ENCODE measurements at places on chromosomes 4 and X.

DNA sequence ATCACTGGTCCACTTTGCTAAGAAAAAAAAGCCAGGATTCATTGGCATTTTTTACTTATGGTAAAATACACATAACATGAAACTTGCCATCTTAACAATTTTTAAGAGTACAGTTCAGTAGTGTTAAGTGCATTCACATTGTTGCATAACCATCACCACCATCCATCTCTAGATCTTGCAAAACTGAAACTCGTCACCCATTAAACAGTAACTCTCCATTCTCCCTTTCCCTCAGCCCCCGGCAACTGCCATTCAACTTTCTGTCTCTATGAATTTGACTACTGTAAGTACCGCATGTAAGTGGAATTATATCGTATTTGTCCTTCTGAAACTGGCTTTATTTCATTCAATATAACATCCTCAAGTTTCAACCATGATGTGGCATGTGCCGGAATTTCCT lies 56.3 kb upstream of the LNX1 start:
- DNase-seq = no peak

DNA sequence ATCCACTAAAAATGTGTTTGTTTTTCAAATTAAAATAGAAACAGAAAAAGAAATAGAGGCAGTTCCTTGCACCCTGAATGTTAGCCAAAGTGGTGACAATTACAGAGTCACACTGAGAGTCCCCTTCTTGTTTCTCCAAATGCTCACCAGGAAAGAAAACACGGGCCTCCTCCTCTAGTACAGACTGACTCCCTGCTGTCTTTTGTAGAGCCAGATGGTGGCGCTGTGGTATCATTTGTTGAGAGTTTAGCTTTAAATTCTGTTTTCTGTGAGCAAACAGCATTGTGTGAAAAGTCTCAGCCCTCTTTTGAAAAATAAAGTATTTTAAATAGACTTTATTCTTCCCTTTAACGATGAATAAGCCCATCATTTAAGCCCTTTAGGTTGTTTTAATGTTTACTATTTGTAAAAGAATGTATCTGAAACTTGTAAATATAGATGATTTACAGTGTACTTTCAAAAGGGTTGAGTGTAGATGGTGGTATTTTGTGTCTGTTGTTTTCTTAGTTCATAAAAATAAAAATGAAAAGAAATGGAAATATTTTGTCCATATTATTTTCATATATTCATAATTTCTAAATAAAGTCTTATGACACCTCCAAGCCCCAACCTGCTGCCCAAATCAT lies 36.9 kb upstream of the ATOH1 start:
- DNase-seq = peak; percentile 73

- DNase-seq = no peak
These were observed 140.6 kb upstream of the GPC4 start for GRCh38 chrX:133555782-133556458.

DNA sequence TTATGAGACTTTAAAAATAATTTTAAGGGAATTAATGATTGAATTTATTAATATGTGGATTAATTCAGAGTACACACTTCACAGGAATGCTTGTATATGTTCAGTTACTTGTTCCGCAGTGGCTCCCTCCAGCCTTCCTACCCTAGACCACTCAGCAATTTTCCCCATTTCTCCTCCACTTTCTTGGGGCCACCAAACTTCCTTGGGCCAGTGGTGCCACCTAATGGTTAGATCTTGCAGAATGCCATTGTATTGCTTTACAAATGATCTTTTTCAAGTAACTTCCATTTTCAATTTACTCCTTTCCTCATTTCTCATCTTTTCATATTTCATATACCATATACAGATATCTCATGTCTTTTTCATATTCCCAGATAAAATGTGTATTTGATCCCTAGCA lies 3.6 kb upstream of the RNF175 start:
- no peak for DNase-seq

GRCh38 chr4:16597845-16598596 lies 300.4 kb downstream of the LDB2 start:
- DNase-seq = no peak

DNA sequence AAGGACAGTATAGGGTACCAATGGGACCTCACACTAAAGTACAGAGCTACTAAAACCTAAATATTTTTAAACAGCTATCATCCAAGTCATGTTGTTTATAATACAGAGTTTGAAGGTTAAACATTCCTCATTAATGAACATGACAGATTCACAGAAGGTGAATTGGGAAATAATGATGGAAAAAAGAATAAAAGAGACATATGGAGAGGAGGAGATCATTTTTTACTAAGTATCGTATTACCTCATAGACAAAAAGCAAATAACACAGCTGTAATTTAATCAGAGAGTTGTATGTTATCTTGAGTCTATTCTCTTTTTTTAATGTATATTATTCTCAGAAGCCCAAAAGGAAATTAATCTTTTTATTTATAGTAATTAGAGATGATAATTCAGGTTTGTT lies 7.9 kb downstream of the PLK4 start:
- DNase-seq = no peak

DNA sequence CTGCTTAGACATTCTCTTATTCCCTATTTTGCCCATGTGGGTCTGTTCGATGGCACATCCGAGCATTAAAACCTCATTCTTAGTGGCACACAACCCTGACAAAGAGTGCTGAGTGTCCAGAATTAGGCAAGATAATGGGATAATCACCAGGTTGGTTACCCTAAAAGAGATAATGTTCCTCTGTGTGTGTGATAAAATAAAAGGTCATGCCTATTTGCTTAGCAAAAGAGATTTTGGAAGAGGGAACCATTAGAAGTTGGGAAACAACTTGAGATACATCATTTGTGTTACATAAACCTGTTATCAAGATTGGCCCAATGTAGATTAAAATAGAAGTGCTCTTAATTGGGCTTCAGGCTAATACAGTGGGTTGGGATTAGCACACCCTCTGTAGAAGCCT lies 182.7 kb downstream of the NWD2 start:
- no peak for DNase-seq

DNA sequence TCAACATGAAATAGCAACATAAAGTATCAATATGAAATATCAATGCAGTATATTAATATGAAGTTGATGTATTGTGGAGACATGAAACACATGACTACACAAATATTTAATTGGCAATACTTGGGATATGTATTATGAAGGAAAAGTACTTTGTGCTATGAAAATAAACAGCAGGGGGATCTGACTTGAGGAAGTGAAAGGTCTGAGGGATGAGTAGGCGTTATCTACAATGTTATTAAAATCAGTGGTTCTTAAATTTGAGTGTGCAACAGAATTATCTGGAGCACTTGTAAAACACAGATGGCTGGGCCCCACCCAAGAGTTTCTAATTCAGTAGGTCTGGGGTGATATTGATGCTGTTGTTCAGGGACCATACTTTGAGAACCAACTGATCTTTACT lies 27.4 kb upstream of the ARX start:
- DNase-seq = no peak

DNA sequence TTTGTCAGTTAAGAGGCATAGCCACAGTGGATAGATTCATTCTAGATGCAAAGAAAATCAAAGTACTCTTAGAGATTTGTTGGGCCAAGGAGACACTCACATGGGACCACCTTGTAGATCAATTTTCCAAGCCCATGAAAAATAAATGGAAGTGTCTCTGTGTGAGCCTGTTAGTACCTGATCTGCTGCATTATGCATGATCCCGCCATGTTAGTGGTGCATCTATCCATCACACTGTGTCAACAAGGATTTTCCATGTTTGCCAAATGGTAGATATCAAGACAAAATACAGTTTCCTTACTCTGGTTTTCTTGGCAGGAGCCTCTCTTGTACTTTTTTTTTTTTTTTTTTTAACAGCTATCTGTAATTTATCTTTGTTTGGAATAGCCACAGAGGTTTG lies 112.4 kb downstream of the EGF start:
- no peak for DNase-seq
